HS-5 (cell line): ENCODE measurements at places on chromosomes 7 and 10.

GRCh38 chr10:6973899-6974298 is 393.8 kb upstream of the PRKCQ start:
- no peak for DNase-seq

GRCh38 chr10:23067939-23068775 is 27.2 kb upstream of the MSRB2 start:
- DNase-seq, result no peak

DNA sequence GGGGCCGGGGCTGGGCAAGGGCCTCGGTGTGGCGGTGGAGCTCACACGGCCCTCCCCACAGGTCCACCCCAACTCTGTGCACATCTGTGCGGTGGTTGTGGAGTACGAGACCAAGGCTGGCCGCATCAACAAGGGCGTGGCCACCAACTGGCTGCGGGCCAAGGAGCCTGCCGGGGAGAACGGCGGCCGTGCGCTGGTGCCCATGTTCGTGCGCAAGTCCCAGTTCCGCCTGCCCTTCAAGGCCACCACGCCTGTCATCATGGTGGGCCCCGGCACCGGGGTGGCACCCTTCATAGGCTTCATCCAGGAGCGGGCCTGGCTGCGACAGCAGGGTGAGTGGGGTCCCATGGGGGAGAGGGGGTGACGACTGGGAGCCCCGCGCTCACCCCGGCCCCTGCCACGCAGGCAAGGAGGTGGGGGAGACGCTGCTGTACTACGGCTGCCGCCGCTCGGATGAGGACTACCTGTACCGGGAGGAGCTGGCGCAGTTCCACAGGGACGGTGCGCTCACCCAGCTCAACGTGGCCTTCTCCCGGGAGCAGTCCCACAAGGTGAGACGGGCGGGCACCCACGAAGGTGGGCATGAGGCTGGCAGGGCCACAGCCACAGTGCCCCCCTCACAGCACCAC is 8.8 kb downstream of the TMEM120A start:
- no peak for DNase-seq

GRCh38 chr10:113179265-113179664 is 229.2 kb downstream of the TCF7L2 start:
- DNase-seq, result no peak

DNA sequence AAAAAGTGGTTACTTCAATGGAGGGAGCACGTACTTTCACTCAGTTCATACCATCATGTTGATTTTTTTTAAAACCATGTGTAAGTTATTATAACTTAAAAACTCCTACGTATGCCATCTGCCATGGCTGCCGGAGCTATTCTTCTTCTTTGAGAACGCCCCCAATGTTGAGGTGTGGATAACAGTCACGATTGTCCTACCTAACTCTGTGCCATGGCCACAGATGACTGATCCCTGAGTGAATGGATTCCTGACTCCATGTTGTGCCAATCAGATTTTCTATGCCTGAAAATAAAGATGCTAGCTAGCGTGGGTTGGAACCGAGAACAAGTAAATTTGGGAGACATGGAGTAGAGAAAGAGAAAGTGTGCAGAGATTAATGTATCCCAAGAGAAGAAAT is 5.3 kb downstream of the MCMBP start:
- DNase-seq, result no peak

DNA sequence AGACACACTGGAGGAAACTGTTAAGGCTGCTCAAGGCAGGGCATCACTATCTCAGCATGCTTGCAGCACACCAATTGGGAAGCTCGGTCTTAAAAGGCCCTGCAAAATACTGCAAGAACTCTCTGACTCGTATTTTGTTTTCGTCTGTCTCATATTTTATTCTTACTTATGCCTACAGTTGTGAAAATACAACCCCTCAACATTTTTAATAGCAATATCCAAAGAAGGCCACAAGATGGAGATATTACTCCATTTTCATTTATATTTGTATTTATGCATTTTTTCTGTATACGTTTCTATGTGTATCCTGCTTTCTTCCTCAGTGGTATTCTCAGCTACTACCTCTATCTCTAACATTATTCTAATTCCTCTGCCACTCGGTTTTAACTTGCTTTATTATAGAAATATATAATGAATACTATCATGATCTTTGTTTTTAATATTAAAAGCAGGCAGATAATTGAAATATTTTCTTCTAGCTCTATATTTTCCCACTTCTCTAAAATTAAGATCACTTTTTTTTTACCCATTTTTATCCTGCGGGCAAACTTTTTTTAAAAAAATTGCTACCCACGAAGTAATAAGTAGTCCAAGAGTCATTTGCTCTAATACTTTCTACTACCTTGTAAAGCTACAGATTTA is 10.0 kb downstream of the DNAJC1 start:
- no peak for DNase-seq

DNA sequence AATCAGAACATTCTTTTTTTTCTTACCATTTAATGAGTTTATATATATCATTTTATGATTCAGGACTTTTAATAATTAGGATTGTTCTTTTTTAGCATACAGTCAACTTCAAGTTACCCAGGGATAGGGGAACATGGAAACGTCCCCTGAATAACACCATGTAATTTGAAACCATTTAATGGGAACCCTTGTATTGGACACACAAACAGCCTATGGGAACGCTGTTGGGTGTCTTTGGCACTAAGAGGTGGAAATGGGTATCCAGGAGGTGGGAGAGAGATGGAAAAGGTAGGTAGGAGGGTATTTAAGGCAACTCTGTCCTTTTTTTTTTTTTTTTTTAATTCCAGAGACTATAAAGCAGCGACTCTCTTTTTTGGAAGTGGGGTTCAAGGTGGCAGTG is 2.6 kb downstream of the LUC7L2 start:
- DNase-seq, result no peak

DNA sequence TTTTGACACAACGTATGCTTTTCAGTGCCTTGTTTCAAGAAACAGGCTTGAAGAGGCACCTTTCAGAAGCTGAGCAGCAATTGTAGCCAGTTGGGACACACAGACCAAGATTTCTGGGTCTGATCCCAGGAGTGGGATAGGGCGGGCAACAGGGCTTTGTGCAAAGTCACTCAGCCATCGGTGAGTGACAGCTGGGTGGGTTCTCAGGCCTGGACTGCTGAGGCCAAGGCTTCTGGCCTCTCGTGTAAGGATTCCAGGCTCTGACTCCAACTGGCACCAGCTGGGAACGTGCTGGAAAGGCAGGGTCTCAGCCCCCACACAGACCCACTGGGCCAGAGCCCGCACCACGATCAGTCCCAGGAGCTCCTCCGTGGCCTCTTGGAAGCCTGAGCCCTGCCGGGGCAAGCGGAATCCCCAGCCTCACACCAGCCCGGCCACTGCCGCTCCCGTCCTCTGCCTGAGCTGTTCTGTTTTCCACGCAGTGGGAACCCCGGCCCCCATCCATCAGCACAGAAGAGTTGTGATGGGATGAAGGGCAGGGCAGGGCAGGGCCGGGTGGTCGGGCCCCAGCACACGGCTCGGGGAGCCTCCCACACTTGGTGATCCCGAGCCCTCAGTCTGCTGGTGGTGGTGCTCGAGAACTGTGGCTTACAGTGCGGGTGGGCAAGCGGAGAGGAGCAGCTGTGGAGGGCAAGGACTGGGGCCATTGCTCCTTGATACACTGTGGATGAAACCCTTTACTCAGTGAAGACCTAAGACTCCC is 46.8 kb downstream of the VIPR2 start:
- DNase-seq, result no peak

GRCh38 chr10:33193701-33194521 is 140.6 kb downstream of the NRP1 start:
- no peak for DNase-seq

- DNase-seq, result no peak
Measured at GRCh38 chr10:87942884-87943527, 79.6 kb downstream of the PTEN start.

DNA sequence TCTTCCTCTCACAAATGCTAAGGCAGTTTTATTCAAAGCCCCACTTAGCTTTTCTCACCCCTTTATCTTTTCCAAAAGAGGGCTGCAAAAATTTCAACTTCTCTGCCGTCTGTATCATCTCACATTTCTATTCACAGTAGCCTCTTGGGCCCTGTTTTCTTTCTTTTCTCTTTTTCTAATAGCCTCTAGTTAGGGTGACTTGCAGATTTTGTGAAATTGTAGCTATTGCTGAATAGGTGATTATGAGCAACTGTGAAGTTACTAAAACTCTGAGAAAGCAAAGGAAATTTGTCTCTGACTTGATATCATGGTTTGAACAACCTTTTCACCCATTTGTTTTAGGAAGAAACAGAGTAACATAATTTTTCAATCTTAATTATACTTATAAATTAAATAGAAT is 29.2 kb downstream of the EXOC4 start:
- no peak for DNase-seq

- no peak for DNase-seq
Measured at GRCh38 chr10:119815671-119816070, 57.0 kb downstream of the MCMBP start.

DNA sequence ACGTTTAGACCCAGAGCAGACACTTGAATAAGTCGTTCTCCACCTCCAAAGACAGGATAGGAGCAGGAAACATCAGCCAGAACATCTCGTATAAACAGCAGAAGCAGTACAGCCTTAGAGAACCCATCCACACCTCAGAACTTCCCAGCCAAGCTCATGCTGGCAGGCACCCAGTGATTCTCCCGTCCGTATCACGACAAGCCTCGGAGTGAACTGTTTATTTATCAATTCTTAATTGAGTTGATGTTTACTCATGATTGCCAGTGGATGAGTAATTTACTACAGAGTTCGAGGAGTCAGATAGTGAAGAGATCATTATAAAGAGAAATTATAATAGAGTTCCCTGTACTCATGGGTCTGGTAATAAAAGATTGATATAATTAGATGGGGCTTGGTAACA is 811.5 kb downstream of the LRMDA start:
- no peak for DNase-seq

GRCh38 chr10:61112771-61113170 is 168.8 kb upstream of the RHOBTB1 start:
- no peak for DNase-seq

- no peak for DNase-seq
Measured at GRCh38 chr7:96973986-96974385, 31.4 kb upstream of the DLX6 start.

GRCh38 chr7:112110175-112110574 is 96.0 kb downstream of the DOCK4 start:
- DNase-seq, result no peak

GRCh38 chr7:103445228-103446048 is 569 bp downstream of the SLC26A5 start:
- no peak for DNase-seq

- no peak for DNase-seq
Measured at GRCh38 chr10:60937784-60938654, 6.0 kb downstream of the RHOBTB1 start.

DNA sequence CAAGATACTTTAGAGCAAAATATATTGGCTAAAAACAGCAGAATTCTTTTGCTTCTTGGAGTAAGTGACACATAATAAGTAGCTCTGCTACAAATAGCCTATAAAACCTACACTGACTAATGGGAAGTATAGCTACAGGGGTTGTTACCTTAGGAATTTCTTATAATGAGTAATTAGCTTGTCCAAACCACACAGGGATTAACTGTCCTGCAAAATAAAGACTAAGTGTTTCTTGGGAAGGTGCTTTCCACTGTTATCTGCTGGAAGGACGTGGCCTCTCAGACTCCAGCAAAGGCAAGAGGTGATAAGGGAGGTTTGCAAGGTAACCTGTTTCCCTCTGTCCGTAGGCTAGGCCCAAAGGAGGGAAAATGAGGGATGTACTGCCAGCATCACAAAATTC is 302.4 kb downstream of the DOCK4 start:
- no peak for DNase-seq

- no peak for DNase-seq
Measured at GRCh38 chr10:101224910-101225823, 4.1 kb downstream of the LBX1 start.

DNA sequence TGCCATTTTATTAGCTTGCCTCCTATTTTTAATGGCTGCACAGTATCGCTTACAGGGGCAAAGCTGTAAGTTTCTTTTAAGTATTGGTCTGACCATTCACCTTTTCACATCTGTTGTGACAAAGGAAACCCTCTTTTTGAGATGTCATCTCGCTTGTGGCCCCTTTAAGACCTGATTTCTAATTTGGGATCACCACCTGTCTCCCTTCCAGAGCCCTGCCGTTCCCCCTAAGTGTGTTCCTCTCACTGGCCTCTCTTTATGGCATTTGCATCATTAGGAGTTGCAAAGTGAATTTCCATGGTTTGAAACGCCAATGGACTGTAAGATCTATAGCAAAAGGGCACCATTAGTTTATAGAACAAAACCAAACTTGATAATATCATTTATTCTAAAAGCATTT is 1.4 kb downstream of the EPDR1 start:
- DNase-seq, result no peak

GRCh38 chr7:117489016-117489415 is 9.2 kb downstream of the CFTR start:
- no peak for DNase-seq

GRCh38 chr7:94781236-94781635 is 125.3 kb upstream of the SGCE start:
- no peak for DNase-seq

- DNase-seq, result no peak
Measured at GRCh38 chr10:83723080-83723479, 416.2 kb upstream of the GHITM start.

DNA sequence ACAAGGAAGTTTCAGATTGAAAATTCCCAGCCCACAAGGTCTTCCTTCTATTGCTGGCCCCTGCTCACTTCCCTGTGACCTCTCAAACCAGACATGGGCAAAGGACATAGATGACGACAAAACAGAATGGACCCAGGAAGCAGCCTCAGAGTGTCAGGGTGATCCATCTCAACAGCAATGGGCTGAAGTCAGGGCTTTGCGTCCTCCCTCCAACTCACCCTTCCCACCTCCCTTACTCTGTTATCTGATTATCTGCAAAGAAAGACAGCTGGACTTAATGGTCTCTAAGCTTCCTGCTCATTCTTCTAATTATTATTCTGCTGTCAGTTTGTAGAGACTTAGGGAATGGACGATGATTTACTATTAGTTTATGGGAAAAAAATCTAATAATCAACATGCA is 115.9 kb downstream of the PIP4K2A start:
- DNase-seq, result no peak

- DNase-seq, result no peak
Measured at GRCh38 chr7:131182446-131183058, 145.1 kb upstream of the MKLN1 start.

GRCh38 chr7:44221231-44221791 is 20.5 kb downstream of the YKT6 start:
- no peak for DNase-seq

- DNase-seq, result no peak
Measured at GRCh38 chr10:105063796-105064195, 422.7 kb downstream of the SORCS3 start.
